ENCODE measurements at places on chromosomes 4 and X. TPM values are rescaled to one million over a fixed set of nuclear protein-coding genes. Genes with fewer than 3 reads are reported as not detected.

DYNLT3 gene
- total RNA-seq: 93.2 TPM

RNF175 gene
- total RNA-seq: not detected

DNAAF6 gene
- not detected for total RNA-seq

F8A2 gene
- not detected for total RNA-seq

TCP11X2 gene
- total RNA-seq: not detected
